ENCODE measurements at places on chromosomes 1 and 21.

DNA sequence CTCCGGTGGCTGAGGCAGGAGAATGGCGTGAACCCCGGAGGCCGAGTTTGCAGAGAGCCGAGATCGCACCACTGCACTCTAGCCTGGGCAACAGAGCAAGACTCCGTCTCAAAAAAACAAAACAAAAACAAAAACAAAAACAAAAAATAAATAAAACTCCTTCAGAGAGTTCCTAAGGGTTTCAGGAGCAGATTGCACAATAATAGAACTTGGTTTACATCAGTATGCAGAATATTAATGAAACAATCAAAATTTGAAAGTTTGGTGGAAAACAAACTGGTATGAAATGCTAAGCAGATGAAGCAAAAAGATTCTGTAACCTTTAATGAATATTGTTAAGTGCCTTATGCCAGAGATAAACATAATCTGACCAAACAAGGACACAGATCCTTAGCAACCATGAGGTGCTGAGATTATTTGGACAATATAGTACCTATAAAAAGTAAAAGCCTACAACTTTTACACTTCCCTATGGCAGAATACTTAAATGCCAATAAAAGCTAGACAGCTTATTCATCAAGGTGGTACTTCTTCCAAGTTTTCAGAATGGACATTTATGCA, 41.2 kb downstream of the SLC25A24 start:
- DNase-seq = no peak

GRCh38 chr1:30745156-30745833, 12.3 kb downstream of the LAPTM5 start:
- DNase-seq = no peak

DNA sequence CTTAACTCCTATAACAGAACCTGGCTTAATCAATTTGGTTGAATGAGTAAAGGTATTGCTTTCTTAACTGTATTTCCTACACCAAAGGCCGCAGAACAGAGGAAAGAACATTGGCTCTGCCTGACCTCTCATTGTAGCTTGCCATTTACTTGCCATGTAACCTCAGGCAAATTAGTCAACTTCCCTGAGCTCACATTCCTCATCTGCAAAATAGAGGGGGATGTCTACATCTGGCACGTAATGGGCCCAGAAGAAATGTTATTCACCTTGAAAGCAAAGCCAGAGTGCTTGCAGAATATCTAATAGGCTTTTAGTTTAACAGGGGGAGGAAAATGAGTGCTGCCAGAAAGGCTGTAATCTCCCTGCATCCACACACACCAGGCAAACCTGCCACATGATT, 44.3 kb downstream of the LAMC2 start:
- DNase-seq = no peak

GRCh38 chr1:110339407-110340206, 430 bp downstream of the RBM15 start:
- no peak for DNase-seq

GRCh38 chr1:9057851-9058250, 11.6 kb downstream of the SLC2A5 start:
- no peak for DNase-seq
